ENCODE measurements at places on chromosomes 3 and 15.

DNA sequence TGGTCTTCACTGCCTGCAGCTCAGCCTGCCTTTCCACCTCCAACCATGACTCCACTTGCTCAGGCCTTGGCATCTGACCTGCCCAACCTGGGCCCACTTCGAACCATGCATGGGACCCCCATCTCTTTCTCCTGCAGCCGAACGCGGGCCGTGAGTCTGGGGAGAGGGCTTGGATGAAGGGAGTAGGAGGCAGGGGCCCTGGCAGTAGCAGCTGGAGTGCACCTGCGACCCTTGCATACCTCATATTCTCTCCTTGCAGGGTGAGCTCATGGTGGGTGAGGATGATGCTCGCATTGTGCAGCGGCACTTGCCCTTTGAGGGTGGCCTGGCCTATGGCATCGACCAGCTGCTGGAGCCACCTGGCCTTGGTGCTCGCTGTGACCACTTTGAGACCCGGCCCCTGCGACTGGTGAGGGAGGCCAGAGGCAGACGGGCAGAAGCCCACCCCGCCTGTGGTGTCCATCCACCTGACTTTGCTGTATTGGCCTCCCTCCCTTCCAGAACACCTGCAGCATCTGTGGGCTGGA is 13.5 kb downstream of the NT5DC2 start:
- no peak for DNase-seq

- no peak for DNase-seq
These were observed 14.0 kb downstream of the PLA2G4D start for GRCh38 chr15:42080186-42080918.

GRCh38 chr3:106473576-106474475 is 605.0 kb upstream of the CBLB start:
- DNase-seq, result no peak

DNA sequence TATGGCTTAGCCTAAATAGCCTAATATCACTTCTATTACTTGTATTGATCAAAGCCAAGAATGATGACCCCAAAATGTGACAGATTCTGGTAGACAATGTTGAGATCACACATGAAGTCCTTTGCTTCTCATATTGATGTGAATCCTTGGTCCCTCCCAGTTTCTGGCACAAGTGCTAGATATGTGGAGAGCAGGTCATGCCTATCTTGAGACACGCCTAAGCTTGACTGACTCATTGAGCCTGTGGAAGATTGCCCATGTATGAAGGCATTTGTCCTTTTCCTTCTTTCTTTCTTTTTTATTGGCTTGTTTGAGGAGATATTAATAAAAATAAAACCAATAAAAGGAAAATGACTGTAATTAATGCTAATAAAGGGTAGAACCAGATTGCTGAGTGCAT is 54.0 kb upstream of the TMEM108 start:
- DNase-seq, result no peak

DNA sequence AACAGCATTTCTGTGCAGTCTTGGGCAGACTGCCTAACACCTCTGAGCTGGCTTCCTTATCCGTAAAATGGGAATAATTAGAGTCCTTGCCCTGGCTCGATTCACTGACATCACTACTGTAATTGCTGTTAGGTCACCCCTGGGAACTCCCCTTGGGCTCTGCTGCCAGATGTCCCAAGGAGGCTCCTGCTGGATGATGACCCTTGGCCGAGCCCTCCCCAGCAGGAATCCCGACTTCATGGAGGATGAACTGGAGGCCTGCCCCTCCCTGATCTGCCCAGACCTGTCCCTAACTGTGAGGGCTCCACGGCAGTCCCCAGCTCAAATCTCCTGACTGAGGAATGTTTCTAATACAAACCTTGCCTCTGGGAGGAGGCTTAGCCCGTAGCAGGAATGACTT is 18.0 kb downstream of the ESYT3 start:
- DNase-seq, result no peak

DNA sequence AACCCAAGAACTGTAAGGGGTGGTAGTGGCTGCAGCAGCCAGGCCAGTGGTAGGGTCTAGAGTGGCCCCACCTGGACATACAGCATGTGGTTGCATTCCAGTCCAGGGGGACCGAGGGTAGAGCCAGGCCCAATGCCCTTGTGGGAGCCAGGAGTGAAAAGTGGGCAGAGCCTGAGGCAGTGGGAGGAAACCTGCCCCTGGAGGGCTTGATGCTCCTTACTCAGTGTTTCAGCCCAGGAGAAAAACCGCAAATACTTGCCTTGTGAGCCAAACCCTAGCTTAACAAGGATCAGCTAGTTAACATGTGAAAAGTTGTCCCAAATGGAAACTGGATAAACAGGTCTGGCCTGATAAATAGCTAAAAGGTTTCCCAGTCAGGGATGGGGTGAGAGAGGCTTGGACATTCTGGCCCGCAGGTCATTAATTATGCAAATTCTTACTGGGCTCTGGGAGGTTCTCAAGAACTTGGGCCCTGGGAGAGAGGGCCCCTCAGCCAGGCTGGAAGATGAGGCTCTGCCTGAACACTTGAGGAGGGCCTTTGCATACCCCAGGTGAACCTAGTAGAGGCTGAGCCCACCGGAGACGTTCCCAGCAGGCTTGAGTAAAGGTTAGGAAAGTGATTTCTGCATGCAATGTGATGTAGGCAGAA is 222.1 kb downstream of the THSD4 start:
- no peak for DNase-seq

- DNase-seq, result no peak
These were observed 565.6 kb upstream of the AGTR1 start for GRCh38 chr3:148131990-148132638.
